ENCODE measurements at places on chromosomes 2 and 18.

DNA sequence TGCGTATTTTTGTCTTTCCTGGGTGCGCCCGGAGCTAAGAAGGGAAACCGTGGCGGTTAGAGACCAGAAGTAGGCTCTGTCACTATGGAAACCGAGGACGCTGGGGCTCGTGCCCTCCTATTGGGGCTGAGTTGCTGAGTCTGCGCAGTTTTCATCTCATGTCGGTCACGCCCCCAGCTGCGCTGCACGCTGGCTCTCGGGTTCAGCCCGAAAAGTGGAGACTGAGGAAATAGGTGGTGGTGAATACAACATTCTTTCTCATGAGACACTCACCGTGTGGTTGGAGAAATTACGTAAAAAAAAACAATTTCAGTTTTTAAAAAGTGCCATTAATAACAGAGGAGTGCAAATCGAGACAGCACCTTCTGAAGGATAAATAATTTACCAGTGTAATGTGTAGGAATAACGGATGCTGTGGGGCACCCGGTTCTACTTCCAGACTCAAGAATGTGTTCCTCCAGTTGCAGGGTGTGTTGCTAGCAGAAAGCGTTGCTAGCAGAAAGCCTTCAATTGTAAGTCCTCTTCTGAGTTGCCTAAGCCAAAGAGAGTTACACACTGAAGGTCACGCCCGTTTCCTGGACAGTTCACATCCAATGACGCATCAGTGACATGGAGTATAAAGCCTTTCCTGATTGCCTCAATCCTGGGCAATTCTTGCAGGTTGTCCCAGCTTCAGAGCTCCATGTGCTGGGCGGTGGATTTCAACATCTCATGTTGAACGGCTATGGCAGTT, 20.4 kb upstream of the CXXC1 start:
- peak; percentile 81 for DNase-seq

GRCh38 chr2:207561386-207562080, 31.8 kb downstream of the CREB1 start:
- no peak for DNase-seq

DNA sequence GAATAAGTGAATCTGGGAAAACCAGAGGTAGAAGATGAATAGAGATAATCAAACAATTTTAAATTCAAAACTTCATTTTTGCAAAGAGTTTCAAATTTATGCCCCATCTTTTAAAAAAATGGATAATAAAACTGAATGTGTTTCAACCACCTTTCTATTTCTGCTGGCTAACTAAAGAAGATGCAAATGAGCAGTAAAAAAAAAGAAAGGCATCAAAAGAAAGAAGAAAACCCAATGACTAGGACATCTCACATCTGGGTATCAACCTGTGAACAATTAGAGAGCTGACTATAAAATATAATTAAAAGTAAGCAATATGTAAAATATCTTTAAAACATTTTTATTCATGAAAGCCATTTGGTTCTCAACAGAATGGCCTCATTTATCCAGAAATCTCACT, 2.5 kb downstream of the PGAP1 start:
- no peak for DNase-seq

DNA sequence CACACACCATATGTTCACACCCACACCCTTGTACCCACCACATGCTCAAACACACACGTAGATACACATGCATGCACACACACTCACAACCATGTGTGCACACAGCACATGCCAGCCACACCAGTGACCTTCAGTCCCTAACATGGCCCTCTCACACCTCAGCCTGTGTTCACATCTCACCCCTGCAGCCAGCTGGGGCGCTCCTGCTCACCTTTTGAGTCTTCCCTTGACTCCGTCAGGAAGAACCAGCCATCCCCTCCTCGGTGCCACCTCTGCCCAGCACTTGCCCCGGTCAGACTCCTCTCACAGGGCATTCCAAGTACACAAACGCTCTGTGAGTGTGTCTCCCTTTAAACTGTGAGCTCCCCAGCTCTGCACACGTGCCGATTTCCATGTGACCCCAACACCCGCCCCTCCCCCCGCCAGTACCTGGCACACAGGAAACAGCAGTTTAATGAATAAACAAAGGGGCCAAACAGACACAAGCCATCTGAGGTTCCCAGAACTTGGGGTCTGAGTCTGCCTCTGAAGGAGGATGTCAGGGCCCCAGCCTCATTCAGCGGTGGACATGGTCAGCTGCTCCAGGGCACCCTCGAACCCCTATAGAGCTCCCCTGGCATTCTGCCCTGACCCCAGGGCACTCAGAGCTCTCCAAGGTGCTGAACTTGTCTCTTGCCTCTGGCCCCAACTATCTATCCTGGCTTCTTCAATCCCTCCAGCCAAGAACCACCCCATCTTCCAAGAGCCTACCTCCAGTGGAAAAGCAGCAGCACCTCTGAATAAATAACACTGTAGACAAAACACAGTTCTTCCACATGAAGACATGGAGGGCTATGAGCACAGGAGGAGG, 252.9 kb downstream of the ATAD2B start:
- no peak for DNase-seq

DNA sequence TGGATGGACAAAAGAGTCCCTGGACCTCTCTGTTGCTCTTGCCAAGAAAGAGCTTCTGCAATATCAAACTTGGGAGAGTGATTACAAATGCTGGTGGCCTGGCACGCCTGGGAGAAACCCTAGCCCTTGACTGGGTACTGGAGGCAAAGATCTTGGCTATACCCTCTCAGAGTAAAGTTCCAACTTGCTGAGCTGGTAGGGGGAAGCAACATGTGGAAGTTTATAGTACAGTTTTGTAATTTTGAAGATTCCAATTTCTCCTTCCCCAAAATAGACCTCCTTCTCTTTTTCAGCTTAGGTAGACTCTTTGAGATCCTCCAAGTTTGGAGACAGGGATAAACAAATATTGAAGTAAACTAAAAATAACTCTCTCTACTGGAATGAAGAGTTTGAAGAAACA, 645.3 kb downstream of the NR4A2 start:
- no peak for DNase-seq

Data from stimulated activated CD8-positive, alpha-beta memory T cell treated with anti-CD3 and anti-CD28 coated beads, Interleukin-7, amount 100 ng/mL, for 24 hours (primary cell).